ENCODE measurements at places on chromosomes 3 and 15. TPM values are rescaled to one million over a fixed set of nuclear protein-coding genes. Genes with fewer than 3 reads are reported as not detected.

Gene ARRDC4
- polyA plus RNA-seq, result 67.4 TPM

DNA sequence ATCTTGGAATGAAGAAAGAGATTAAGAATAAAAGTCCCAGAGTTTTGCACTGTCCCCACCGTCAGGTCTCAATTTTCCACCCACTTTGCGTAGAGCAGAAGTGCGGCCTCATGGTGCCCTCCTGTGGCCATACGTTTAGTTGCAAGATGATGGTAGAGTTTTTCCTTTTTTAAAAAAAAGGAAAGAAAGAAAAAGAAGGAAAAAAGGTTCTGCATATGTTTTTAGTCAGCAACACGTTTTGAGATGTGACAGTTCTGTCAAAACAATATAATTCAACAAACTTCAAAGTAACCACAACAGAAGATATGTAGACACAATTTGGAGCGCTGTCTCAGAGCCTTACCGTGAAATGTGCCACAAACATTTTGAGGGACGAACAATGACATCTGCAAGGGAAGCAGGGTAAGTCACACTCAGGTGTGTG, 24.6 kb downstream of the EBLN2 start:
- DNase-seq, result no peak

GRCh38 chr3:35864871-35865270, 225.5 kb downstream of the ARPP21 start:
- DNase-seq, result no peak

DNA sequence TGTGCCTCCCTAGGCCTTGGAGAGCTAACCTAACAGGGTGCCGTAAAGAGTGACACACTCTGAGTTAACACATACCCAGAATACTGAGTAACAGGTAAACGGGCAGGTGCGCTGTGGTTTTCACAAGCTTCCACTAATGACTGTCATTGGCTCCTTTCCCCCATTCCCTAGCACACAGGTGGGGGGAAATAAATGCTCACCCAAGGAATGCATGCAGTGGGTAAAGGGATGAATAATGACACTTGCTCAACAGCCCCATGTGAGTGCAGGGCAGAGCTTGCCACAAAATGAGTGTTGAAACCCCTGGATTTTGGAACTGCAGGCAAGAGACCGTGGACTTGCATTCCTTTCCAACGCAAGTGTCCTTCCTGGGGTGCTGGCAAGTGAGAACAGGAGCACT, 57.6 kb downstream of the ADAMTS17 start:
- DNase-seq, result no peak

Gene TRANK1
- 11.3 TPM for polyA plus RNA-seq

- no peak for DNase-seq
These were observed 397.5 kb upstream of the ATP10A start for GRCh38 chr15:26260517-26261133.

DNA sequence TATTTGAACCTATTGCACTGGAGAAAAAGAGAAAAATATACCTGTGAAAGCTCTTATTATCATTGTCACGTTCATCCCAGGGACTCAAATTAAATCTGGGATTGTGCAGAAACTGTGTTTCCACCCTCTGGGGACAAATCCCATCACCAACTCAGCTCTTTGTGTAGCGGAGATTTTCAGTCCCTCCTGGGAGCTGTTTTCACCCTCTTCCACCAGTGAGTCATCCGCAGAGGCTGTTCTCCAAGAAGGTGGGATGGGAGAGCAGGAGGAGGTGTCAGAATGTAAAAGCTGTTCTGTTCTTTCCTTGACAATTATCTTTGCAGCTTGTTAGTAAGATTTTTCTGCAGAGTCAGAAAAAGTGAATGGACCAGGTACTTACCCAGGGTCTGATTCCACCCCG, 28.0 kb downstream of the SV2B start:
- no peak for DNase-seq

Gene RBMS3
- polyA plus RNA-seq, result 14.5 TPM

DNA sequence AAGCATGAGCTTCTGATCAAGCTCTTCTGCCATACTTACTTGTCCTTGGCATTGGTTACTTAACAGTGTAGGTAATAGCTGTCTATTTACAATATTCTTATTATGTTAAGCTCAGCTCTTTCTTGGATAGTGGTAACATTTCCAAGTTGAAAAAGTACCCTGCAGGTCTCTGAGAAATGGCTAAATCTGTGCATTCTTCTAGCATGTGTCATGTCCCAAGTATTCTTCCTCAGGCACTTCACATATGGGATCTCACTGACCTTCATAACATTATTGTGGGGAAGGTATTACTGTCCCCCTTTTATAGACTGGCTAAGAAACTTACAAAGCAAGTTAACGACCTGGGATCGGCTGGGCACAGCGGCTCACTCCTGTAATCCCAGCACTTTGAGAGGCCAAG, 236.1 kb downstream of the RORA start:
- DNase-seq, result peak; percentile 54

Gene ABI3BP
- polyA plus RNA-seq, result 16.3 TPM

DNA sequence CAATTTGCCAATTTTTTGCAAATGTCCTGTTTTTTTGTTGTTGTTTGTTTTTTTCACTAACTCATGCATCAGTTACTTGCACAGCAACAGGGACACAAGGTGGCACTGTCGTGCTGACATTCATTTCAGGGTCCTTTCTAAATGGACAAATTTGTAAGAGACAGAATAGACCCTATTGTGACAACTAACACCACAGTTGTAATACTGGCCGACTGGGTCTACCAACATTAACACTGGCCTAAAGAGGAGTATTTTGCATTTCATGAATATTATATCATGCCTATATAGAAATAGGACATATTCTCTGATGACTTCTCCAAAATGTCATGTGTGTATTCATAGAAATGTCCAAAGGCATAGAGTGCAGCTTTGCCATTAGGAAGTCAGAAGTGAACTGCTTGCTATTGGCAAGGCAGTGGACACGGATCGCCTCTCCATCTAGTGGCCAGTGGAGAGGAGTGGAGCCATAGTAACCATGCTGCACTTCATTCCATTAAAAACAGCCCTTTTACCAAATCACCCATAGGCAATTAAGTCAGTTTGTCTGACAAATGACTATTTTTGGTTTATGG, 54.8 kb downstream of the ZBTB20 start:
- no peak for DNase-seq

DNA sequence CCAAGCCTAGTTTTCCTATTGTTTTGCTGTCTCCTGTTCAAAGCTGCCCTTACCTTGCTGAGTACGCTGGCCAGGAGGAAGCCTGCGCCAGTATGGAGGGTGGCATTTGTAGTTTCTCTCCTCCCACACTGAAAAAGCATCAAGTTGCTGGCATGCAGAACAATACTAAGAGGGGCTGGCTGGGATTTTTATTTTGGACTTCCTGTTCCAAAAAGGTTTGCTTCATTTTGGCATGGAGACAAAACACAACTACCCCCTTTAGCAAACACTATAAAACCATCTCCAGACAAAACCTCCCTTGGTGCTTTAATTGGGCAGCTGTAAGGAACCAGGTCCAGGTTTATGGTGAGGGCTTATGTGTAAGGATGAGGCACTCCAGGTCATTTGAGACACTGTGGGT, 457.6 kb downstream of the PDCD6IP start:
- no peak for DNase-seq

DNA sequence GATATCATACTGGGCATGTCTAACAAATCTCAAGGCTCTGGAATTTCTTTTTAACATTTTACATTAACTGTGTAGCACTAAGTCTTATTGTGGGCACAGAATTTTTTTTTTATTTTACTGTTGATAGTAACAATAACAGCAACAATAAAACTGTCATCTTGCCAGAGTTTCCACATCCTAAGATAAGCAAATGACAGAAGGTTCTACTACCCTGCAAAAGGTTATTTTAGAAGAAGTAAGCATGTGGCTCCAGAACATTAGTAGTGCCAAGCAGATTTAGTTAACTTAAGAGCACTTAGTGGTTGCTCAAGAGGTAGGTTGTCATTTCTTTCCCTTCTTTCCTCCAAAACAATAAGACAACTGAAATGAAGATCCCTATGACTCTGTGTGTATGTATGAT, 743.0 kb upstream of the CBLB start:
- no peak for DNase-seq

DNA sequence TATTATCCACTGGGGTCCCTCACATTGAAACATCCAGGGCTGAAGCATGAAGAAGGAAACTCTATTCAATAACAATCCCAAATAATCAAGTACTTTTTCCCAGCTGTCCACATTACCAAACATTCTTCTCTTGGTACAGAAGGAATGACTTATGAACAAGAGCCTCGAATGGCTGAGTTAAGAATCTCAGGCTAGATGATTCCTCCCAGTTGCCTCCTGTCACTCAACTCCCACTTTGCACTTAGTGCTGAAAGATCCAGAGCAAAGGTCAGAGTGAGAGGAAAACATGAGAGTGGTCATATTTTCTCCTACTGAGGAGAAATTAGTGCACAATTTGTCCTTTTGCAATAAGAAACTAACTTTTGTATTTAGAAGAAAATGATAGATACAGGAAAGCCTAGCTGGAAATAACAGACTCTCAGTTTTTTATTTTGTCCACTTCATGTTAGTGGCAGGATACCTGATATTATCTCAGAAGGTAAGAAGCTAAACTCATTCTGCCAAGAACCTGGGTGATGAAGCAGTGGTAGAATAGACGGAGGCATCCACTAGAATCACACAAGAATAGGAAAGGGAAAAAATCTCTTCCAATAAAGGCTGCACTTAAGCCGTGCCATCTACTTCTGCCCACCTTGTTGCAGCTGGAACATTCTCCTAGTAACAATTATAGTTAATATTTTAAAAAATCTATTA, 46.2 kb downstream of the GADL1 start:
- DNase-seq, result no peak

Gene BLM
- polyA plus RNA-seq, result 2.4 TPM

DNA sequence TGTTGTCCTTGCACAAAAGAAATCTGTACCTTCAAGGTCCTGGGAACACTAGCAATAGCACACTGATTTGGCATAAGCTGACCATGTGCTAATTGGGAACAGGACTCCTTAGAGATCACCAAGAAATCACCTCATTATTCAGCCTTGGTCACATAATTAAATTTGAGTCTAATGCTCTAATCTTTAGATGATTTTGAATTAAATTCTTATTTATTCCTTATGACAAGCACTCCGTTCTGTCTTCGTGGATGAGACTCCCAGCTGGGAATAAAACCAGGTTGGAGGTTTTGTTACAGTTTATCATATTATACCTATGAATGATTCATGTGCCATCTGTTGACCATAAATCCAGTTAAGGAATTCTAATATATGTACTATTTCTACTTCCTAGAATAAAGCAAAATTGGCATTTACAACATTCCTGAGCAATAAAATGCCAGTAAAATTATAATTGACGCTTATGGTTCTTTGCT, 162.2 kb downstream of the MYRIP start:
- DNase-seq, result no peak

DNA sequence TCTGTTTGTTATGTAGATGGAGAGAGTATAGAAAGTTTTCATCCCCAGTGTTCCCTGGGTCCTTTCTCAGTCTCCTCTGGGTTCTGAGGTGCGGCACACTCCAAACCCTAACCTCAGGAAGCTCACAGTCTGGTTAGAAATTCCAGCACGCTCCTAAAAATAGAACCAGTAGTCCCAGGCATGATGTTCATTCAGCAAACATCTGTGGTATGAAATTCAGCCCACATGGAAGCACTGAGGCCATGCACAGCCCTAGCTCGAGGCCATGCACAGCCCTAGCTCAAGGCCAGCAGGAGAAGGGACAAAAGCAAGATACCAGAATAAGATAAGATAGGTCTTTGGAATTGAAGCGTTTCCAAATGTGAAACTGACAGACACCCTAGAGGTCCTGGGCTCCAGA, 82.3 kb upstream of the OXTR start:
- peak; percentile 89 for DNase-seq

DNA sequence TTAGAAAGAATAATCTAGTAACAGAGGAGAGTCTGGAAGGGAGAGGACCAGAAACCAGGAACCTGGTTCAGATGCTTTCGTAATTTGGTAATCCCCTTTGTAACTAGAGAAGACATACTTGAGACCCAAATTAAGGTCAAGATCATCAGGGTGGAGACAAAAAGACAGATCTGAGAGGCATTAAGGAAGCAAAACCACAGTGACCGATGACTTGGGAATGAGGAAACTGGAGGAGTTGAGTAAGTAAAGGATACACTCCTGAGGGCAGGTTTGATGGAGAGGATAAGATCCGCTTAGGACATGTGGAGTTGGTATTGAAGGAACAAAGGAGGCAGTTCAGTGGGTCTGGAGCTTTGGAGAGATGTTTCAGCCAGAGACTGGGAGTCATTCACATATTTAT, 23.6 kb upstream of the BCL2A1 start:
- DNase-seq, result no peak

Gene CA12
- 13.1 TPM for polyA plus RNA-seq

Gene LRTM1
- not detected for polyA plus RNA-seq

DNA sequence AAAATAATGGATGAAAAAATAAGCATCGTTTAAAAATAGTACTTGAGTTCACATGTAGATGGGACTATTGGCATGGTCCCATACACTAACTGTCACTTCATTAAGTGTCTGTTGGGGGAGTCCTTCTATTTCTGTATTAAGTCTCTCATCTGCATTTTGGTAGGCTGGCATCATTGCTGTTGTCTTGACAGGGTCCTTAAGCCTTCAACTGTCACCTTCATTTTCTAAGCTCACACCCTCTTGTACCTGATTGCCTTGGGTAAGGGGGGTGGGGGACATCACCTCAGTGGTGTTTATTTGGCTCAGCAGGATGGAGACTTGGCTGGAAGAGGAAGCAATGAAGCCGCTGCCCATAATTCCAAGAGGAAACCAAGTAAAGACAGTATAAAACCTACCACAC, 202.0 kb upstream of the VEPH1 start:
- no peak for DNase-seq

Gene NOX5
- polyA plus RNA-seq, result 0.86 TPM

GRCh38 chr15:74782259-74783071, 585 bp downstream of the CSK start:
- no peak for DNase-seq

Gene PRSS50
- polyA plus RNA-seq, result not detected

DNA sequence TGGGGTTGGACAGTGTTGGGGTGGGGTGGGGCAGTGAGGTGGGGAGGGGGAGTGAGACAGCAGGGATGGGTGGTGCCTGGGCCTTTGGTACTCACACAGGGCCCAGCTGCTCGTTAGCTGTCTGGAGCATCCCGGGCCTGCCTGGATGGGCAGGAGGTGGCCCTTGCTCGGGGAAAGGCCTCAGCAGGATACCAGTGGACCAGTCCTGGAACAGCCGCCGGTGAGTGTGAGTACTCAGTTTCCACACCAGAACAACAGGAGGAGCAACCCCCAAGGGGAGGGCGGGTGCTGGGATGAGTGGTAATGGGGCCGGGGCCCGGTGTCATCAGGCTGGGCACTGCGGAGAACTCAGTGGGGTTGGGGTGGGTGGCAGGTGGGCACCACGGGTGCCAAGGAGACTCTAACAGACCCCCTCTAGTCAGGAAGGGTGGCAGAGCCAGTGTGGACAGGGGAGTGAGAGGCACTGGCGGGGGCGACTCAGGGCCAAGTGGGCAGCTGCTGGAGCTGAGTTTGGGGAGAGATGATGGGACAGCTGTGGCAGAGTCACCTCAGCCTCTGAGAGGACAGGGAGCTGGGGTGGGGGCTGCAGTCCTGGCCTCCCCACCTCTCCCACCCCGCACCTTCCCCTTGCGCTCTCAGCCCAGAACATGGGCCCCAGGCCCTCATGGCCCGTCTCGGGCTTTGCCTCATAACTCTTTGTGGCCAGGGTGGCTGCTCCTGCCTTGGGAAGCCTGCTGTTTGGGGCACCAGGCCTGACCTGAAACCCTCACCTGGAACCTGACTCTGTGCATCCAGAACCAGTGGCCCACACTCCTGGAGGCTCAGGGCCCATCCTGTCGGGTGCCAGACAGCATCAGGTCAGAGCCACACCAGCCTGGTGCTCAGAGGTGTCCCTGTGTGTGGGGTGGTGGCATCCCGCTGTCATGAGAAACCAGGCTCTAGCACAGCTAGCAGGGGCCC, 52.1 kb upstream of the PRR23E start:
- no peak for DNase-seq

- no peak for DNase-seq
These were observed 5.3 kb downstream of the FOXP1 start for GRCh38 chr3:71578054-71578751.
